Activated CD8-positive, alpha-beta memory T cell treated with anti-CD3 and anti-CD28 coated beads for 1 hour (primary cell): ENCODE measurements at places on chromosomes 6 and 20.

DNA sequence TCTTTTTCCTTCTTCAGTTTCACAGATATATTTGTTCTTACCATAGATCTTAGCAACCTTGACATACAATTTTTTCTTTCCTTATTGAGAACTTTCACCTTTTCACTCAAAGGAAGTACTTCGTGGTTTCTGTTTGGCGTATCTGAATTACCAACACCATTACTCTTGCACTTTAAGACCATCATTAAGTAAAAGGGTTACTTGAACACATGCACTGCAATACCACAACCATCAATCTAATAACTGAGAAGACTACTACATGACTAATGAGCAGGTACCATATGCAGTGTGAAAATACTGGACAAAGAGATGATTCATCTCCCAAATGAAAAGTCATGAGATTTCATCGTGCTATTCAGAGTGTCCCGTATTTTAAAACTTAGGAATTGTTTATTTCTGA is 21.7 kb upstream of the SENP6 start:
- no peak for DNase-seq

- no peak for DNase-seq
Observed at GRCh38 chr20:47659904-47660601, 125.2 kb downstream of the SULF2 start.

- DNase-seq, result no peak
Observed at GRCh38 chr6:32655203-32655710, 11.2 kb downstream of the HLA-DQB1 start.

DNA sequence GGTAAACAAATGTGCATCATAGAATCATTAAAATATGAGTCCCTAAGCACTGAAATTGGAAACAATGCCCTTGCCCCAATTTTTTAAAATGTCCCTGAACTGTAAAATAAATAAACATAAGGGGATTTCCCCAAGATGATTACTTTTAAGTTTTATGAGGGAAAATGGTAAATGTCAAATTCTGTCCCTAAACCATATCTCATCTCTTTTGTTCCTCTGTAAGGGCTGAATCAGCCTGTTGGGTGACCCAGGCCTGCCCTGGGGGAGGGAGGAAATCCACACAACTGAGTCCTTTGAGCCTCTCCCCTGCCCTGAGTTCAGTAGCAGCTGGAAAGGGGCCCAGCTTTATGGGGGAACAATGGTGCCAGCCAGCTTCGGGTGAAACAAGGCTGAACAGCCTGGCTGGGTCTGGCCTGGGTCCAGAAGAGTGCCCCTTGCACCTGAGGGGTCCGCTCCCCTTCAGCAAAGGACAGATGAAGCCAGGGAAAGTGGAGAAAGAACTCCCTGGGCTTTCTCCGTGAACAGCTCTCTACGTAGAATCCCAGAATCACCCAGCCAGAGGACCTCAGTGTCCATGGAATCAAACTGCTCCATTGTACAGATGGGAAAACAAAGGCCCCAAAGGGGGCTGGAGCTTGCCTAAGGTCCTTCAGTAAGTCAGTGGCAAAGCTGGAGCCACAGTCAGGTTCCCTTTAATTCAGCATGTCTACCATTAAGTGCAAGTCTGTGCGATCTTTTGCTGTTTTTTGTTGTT is 28.2 kb upstream of the ITCH start:
- DNase-seq, result no peak

DNA sequence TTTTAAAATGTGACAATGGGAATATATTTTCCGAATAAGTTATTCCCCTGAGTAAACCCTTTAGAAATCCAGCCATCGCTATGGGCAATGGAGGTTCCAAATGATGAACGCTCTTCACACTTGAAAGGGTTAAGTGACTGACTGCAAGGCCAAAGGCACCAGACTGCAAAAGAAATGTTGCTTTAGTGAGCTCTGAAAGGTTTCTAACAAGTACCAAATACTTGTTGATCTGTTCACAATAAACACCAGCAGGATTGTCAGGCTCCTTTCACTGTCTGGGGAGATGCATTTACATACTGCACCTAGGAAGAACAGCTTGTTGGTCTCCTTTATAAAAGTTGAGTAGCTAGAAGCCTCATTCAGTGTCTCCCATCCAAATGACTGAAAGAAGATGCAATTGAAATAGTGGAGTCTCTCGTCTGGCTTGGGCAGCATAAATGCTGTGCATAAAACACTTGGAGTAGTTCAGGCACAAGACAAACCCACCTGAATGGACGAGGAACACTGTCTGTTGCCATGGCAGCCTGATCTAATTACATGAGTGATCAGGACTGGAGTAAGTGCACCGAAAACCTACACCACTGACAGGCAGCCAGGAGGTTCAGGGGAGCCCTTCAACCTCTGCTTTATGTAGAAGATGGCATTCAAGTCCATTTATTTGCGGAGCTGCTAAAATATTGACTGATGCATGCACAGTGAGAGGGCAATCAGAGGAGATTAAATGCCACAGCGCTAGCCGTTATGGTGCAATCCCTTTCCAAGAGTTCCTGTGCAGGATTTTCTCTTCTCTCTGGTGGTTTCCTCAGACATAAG is 2.9 kb downstream of the ATXN1 start:
- DNase-seq, result no peak

- DNase-seq, result no peak
Observed at GRCh38 chr6:79413562-79414002, 123.6 kb downstream of the LCA5 start.

GRCh38 chr6:109237077-109237985 is 142.0 kb downstream of the CEP57L1 start:
- no peak for DNase-seq

DNA sequence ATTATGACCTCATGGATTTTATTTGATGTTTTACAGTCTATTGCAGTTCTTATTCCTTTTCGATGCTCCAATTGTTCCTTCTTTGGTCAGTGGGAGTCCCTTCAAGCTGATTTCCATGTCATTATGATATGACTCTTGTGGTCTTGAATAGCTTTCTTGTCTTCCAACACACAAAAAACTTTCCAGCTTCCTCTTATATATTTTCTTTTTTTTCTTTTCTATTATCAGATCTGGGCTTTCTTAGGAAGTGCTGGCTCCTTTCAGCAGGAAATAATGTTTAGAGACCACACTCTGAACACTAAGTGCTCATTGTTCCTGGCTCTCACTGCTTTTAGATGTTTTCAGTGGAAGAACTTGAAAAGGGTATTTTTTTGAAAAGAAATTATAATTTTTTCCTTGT is 3.1 kb upstream of the SLC17A1 start:
- no peak for DNase-seq

DNA sequence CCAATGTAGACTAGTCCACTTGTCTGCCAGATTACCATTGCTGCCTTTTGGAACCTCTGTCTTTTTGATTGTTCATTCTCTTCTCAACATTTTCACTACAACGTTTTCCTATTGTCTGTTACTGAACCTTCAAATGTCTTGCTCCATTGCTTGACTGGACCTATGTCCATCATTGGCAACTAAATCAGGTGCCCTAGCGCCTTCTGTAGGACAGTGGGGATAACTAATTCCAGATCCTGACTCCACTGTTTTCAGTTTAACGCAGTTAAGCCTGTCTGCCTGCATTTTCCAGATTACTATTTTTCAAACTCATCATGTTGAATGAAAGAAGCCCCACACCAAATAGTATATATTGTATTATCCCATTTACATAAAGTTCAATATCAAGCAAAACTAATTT is 433.6 kb downstream of the RNF144B start:
- no peak for DNase-seq

DNA sequence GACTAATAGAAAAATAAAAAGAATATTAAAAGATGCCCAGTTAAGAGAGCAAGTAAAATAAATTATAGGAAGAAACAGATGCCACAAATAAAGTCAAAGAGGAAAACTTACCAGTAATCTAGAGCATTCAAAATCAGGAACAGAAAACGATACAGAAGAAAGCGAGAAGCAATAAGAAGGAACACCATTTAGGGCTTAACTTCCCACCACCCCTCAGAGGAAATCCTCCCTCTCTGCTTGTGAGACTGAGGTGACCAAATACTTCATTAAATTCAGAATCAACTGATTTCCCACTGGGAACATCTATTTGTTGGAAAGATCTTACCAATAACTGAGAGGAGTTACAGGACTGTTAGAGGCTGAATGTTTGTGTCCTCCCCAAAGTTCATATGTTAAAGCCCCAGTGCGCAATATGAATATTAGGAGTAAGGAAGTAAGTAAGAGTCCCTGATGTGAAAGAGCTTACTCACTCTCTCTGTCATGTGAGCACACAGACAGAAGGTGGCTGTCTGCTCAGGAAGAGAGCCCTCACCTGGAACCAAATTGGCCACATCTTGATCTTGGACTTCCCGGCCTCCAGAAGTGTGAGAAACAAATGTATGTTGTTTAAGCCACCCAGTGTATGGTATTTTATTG is 19.5 kb downstream of the KATNA1 start:
- no peak for DNase-seq

- DNase-seq, result no peak
Observed at GRCh38 chr20:12482661-12483060, 526.1 kb upstream of the SPTLC3 start.

DNA sequence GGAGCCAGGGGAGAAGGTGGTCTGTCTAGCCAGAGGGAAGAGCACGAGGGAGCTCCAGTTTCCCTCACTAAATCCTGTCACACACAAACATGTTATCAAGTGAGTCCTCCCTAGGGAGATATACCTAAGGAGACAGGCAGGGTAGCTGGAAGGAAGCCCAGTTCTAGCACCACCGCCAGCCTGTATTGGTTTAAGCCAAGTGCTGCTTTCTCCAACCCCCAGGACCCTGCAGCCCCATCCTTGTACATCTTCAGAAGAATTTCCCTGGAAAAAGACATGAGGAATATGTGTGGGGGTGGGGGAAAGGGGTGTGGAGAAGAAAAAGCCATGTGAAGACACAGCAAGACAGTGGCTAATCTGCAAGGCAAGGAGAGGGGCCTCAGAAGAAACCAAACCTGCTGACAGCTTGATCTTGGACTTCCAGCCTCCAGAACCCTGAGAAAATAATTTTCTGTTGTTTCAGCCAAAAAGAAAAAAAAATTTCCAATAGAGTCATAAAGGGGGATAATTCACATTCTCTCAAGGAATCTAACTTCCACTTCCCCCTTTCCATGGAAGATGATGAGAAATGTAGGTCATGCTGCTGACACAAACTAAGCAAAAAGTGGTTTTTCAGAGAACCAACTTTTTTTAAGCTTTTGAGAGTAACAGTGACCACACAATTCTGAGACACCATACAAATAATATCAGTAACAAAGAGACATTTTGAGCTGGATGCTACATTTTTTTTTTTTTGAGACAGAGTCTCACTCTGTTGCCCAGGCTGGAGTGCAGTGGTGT is 103.2 kb upstream of the PRDM1 start:
- no peak for DNase-seq

DNA sequence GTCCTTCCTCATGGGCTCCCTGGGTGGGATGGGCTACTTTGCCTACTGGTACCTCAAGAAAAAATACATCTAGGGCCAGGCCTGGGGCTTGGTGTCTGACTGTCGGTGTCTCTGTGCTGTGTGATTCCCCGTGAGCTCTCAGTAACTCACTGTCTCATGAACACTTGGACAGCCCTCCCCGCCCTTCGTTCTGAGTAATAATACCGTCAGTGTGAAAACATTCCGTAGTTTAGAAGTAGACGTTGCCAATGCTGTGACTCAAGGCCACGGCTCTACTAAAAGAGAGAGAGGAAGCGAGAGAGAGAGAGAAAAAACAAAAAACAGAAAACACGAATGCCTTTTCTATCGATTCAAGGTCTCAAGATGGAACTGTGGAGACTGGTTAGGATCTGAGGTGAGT is 31.8 kb downstream of the FITM2 start:
- no peak for DNase-seq

DNA sequence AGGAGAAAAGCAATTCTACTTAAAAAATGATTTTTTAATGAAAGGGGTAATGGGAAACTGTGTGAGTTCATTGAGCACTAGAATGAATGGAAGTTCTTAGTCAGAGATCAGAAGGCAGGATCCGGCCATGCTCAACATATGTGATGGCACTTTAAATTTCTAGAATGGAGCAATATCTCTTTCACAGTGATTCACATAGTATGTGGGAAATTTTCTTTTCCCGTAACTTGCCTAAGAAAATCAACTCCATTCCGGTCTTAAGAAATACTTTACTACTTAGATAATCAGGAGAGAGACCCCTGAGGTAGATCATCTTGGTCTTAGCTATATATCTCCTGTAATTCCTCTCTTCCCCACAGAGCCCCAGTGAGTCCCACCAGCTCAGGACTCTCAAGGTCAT is 131.8 kb downstream of the SCML4 start:
- DNase-seq, result no peak

- DNase-seq, result no peak
Observed at GRCh38 chr20:1883986-1884385, 11.2 kb upstream of the SIRPA start.

DNA sequence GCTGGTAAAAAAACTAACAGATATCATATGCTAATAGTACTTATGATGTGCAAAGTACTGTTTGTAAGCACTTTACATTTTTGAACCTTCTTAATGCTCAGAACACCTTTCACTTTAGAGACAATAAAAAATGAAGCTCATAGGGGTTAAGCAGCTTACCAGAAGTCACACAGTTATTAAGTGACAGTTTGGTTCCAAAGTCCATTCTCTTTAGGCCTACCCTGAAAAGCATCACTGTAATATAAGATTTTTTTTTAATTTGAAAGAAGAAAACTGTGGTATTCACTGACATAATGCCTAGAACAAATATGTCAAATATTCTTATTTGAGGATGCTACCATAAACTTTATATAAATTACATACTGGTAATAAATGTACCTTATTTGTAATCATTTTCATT is 127.6 kb upstream of the RUNX2 start:
- no peak for DNase-seq

- no peak for DNase-seq
Observed at GRCh38 chr6:68194846-68195478, 440.1 kb upstream of the ADGRB3 start.

DNA sequence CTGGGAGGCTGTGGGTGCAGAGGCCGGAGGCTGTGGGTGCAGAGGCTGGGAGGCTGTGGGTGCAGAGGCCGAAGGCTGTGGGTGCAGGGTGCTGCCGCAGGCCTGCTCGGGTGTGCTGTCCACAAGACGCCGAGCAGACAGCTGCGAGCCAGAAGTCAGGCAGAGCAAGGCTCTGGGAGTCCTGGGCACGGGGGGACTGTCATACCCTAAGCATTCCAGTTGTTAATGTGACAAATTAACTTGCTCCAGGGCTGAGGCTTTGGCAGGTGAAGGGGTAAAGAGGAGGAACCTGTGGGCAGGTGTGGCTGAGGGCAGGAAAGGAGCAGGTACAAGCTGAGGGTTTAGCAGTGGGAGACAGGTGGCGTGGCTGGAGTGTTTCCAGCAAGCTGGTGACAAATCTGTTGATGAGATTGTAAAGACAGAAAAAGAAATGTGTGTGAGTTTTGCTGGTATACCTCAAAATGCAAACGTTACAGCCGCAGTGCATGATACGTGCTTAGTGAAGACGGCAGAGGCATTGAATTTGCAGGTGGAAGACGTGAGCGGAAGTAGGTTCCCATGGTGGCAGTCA is 14.2 kb upstream of the ADRM1 start:
- DNase-seq, result no peak

- no peak for DNase-seq
Observed at GRCh38 chr6:32867022-32867477, 13.1 kb downstream of the PSMB9 start.

DNA sequence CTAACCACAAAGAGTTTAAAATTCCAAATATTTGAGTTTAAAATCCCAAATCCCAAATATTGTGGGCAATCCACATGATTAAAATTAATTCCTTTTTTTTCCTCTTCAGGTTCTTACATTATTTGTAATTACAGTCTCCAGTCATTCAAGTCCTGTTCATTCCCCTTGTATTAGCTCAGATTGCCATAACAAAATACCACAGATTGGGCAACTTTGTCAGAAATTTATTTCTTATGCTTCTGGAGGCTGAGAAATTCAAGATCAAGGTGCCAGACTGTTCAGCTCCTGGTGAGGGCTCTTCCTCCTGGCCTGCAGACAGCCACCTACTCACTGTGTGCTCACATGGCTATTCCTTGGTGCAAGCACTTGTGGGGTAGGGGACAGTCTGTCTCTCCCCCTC is 105.5 kb downstream of the ARMC2 start:
- DNase-seq, result no peak
